ENCODE measurements at places on chromosomes 5 and 9.

DNA sequence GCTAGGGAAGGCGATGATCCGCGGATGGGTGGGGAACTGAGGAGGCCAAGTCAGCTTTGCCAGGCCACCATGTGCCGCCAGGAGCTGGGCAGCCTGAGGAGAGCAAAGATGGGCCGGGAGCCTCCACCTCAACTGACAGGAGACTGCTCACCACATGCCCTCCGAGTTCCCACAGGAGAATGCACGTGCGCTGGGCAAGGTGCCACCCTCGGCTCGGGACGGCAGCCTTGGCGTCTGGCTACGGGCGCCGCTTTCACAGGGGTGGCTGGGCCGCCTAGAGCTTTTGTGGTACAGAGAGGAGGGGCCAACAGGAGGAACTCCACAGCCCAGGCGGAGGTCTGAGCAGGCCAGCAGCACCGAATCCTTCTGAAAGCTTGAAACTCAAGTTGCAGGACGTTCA, 5.3 kb upstream of the TBC1D9B start:
- no peak for DNase-seq

DNA sequence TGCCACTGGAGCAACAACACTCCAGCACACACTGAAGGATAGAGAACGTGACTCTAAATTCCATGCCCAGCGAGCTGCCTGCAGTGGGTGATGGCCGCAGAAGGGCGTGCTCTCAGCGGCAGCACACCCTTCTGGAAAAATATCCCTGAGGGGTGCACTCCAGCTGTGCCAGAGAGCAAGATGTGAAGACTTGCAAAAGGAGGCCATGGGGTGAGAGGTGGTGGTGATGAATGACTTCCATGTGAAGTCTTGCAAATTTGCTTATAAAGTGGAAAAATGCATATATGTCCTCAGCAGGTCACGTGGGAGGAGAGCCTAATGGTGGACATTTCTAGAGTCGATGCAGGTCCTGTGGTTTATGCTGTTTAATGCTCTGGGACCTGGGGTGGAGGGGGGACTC, 39.8 kb upstream of the COL5A1 start:
- no peak for DNase-seq

DNA sequence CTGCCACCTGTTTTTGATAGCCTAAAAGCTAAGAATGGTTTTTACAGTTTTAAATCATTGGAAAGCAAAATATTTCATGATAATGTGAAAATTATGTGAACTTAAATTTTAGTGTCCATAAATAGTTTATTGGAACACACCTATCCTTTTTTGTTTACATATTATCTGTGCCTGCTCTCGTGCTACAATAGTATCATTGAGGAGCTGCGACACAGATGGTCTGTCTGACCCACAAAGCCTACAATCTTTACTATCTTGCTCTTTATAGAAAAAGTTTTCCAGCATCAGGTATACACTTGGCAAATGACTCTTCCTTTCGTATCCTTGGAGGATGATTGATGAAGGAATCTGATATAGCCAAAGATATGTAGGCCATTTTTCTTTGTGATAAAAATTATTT, 40.2 kb downstream of the TTC1 start:
- DNase-seq, result no peak

DNA sequence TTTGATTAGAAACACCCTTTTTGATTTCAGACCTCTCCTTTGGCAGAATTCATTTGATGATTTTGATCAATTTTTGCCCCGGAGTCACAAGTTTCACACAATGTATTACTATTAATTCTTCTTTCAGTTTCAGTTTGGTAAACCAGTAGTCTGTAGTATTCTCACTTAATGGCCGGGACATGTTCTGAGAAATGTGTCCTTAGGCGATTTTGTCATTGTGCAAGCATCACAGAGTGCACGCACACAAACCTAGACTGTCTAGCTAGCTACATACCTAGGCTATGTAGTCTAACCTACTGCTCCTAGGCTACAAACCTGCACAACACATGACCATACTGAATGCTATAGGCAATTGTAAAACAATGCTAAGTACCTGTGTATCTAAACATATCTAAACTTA, 662.5 kb downstream of the IRX1 start:
- no peak for DNase-seq

- no peak for DNase-seq
These were observed 388.7 kb downstream of the CETN3 start for GRCh38 chr5:90020575-90021538.

DNA sequence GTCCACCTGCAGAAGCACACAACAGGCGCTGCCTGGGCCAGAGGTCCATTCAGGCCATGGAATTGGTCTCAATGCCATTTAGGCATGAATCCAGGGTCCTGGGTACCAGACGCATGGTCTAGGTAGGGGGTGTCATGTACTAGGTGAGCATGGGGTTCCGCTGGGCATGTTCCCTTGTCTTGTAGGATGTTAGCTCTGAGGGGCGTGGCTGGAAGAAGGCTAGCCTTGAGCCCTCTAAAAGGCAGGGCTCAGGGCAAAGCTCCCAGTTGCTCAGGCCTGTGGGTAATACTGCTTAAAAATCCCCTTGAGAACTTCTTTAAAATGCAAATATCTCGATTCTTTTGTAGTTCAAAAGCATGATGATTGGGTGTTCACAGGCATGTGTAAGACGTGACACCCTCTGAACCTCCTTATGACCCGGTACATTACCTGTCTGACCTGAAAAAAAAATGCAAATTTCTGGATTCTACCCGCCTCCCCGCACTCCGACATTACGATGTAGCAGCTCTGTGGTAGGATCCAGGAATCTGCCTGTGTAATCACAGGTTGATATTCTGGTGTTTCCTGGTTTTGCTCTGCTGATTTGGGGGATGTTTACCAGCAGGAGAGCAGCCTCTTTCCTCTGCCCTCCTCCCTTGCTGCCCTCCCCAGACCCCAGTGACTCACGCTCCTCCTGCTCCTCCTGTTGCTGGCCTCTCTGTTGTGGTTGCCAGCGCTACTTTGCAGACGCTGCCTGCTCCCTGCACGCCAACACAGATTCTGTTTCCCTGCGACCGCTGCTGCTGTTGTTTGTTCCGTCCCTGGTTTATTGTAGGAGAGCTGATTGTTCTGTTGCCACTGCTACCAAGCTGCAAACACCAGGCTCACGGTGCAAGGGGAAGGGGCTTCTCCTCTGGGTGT, 5.7 kb downstream of the TMC1 start:
- DNase-seq, result peak; percentile 63

- DNase-seq, result no peak
These were observed 92.1 kb upstream of the FBN2 start for GRCh38 chr5:128630121-128630520.

DNA sequence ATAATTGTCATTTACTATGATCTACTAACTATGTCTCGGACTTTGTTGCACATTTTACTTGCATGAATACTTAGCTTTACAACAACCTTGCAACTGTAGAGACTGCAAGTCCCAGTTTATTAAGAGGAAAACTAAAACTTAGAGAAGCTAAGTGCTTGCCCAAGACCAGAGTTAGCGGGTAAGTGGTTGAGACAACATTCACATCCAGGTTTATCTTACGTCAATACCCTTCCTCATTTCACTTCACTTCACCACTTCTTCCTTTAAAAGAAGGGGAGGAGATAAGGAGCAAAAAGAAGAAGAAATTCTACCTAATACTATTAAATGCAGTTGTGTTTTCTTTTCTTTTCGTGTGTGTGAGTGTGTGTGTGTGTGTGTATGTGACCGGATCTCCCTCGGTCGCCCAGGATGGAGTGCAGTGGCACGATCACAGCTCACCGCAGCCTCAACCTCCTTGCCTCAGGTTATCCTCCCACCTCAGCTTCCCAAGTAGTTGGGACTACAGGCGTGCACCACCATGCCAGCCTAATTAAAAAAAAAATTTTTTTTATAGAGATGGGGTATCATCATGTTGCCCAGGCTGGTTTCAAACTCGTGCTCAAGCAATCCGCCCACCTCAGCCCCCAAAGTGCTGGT, 37.4 kb downstream of the MEGF9 start:
- DNase-seq, result no peak

DNA sequence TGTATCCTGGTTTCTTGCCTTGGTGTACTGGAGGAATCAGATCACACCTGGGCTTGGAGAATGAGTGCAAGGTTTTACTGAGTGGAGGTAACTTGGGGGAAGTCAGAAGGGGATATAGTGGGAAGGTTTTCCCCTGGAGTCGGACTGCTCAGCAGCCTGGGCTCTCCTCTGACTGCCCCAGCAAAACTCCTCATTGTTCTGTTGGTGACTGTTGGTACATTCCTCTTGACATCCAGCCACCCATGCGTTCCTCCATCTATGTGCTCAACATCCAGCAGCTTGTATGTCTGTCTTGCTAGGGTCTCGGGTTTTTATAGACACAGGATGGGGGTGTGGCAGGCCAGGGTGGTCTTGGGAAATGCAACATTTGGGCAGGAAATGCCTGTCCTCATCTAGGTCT, 96.0 kb downstream of the ZFAND5 start:
- DNase-seq, result no peak

DNA sequence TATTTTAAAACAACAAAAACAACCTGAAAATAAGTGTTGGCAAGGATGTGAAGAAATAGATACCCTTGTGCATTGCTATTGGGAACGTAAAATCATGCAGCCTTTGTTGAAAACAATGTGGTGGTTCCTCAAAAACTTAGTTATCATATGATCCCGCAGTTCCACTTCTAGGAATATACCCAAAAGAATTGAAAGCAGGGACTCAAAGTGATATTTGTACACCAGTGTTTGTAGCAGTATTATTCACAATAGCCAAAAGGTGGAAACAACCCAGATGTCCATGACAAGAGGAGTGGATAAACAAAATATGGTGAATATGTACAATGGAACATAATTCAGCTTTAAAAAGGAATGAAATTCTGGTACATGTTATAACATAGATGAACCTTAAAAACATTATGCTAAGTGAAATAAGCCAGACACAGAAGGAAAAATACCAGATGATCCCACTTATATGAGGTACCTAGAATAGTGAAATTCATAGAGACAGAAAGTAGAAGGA, 29.0 kb downstream of the IRF1 start:
- no peak for DNase-seq

- peak; percentile 11 for DNase-seq
These were observed 9.3 kb downstream of the OBP2B start for GRCh38 chr9:133199648-133200321.

- no peak for DNase-seq
These were observed 262.8 kb downstream of the RFX3 start for GRCh38 chr9:3262826-3263529.

DNA sequence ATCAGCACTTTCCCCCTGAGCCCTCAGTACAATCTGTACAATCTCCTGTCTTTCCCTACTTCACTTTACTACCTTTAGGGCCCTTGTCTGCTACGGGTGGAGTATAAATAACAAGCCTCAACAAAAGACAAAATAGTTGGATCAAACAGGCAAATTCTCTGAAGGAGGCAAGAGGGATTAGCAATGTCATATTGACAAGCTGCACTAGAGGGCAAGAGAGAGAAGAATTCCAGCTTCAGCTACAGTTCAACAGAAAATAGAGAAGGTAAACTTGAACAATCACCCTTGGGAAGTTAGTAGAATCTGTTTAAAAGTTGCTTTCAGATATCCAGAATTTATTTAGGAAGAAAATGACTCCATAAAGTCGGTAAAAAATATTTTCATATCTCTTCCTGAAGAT, 68.4 kb upstream of the IZUMO3 start:
- DNase-seq, result no peak

DNA sequence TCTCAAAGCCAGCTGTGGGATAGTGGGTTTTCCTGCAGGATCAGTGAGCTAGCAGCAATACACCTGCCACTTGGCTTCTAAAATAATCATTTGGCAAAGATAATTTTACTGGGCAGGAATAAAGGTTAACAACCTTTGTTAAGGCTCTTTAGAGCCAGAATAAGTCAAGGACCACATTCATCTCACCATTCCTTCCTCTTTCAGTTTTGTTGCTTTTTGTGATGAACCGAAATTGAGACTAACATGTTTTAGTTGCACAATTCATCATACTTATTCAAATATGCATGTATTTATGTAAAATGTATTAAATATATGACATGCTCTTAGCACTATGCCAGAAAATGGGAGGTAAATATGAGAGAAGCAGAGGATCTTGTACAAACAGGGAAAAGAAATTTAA, 824.4 kb upstream of the TYRP1 start:
- DNase-seq, result no peak

- DNase-seq, result no peak
These were observed 66.7 kb downstream of the TLE1 start for GRCh38 chr9:81622471-81623255.

DNA sequence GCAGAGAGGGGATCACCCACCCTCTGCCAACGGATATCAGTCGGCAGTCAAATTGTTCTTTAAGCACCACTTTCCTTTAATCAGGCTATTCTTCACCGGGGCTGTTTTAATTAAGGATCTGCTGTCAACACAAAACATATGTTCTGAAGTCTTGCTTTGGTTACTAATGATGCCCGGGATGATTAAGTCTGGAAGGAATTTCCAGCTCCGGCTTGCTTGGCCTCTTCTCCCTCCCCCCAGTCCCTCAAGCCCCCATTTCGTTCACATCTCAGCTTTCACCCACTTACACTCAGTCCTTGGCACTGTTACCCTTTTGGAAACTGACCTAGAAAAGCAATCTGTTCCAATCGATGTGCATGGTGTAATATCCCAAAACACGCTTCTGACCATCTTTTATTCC, 74.7 kb downstream of the MSX2 start:
- no peak for DNase-seq

DNA sequence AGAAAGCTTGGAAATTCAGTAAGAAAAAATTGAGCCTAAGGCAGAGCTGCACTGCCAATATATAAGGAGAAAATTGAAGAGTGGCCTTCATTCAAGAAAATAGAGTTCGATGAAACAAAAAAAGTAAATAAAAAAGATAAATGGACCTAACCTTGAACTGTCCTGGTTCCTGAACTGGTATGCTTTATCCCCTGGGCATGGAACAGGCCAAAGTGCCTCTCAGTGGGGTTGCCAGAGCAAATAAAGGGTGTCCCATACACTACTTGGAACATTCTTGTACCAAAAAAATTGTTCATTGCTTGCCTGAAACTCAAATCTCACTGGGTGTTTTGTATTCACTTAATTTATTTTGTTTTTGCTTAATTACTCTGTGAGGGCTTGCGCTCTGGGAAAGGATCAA, 42.2 kb upstream of the TUT7 start:
- no peak for DNase-seq

GRCh38 chr9:13267743-13268142, 11.7 kb downstream of the MPDZ start:
- no peak for DNase-seq

GRCh38 chr9:23842565-23843129, 16.6 kb upstream of the ELAVL2 start:
- DNase-seq, result no peak

- DNase-seq, result no peak
These were observed 20.7 kb downstream of the TCF7 start for GRCh38 chr5:134135091-134135655.

DNA sequence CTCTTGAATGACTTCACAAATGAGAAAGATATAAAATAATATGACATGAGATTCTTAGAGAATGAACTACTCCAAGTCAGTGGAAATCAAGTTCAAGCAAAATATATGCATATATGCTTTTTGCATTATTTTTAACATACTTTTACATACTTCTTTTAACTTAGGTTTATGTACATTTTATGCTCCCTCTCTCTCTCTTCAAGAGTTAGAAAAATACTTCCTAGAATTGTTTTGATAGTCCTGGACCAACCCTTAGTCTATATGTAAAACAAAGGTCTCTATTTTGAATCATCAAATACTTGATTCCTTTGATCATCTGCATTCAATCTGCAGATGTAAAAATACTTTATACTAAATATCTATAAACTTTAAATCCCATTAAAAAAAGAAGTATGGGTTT, 187.8 kb downstream of the DEPDC1B start:
- no peak for DNase-seq
